Aorta (tissue), 5 donors: ENCODE measurements at places on chromosomes 4 and X. TPM values are rescaled to one million over a fixed set of nuclear protein-coding genes. Genes with fewer than 3 reads are reported as not detected.

KCND1 gene
- 4.8 TPM for total RNA-seq

RBM46 gene
- not detected for total RNA-seq

DNA sequence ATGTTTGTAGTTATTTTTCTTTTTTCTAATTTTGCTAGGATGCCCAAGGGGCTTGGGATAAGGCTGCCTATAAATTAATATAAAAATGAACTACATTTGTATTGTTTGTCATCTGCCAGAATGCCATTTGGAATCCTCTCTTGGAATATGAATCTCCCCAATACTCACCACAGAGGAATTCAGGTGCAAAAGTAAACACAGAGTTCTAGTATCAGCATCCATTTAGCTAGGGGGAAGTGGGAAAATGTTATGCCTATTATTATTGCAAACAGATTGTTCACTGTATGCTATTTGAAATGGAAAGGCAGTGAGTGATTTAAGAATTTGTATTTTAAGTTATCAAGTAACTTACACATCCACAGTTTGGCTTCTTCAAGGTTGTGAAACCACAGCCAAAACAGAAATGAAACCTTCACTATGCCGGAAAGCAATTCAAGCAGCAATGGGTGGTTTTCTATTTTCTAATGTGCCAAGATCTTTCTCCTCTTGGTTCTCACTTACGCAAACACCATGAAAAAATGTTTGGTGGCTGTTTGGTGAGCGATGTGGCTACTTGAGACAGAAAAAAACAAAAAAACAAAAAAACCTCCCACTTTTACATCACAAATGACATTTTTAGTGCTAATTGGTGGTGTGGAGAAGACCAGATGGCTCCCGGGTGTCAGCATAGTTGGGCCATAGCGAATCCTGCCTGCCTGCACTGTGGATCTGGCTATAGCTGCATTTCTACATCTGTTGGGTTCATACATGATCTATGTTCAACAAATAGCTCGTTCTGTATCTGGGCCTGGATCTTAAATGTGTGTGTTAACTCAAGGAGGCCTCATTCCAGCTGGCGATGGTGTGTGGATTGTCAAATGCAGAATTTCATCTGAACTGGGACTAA lies 200.8 kb upstream of the GIMD1 start:
- no peak for DNase-seq

GRCh38 chr4:152988721-152989553 lies 52.8 kb downstream of the FHDC1 start:
- no peak for DNase-seq

DNA sequence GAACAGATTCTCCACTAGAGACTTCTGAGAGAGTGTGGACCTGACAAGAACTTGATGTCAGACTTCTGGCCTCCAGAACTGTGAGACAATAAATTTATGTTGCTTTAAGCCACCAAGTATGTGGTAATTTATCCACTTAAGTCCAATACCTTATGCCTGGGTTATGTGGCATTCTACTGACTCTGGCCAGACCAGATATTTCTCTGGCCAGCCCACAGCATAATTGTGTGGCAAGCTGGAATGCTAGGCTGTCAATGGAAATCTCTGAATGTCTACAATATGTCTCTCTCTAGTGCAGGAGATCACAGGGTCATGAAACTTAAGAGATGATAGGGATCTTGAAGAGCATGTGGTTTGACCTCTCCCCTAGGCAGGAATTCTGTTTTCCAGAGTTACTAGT lies 251.0 kb downstream of the ZNF674 start:
- DNase-seq: no peak

AWAT2 gene
- not detected for total RNA-seq

GRCh38 chr4:7529368-7530080 lies 94.8 kb upstream of the PSAPL1 start:
- no peak for DNase-seq

SORBS2 gene
- total RNA-seq: 289 TPM

- DNase-seq: no peak
Observed at GRCh38 chrX:53376888-53377287, 45.6 kb downstream of the SMC1A start.

DNA sequence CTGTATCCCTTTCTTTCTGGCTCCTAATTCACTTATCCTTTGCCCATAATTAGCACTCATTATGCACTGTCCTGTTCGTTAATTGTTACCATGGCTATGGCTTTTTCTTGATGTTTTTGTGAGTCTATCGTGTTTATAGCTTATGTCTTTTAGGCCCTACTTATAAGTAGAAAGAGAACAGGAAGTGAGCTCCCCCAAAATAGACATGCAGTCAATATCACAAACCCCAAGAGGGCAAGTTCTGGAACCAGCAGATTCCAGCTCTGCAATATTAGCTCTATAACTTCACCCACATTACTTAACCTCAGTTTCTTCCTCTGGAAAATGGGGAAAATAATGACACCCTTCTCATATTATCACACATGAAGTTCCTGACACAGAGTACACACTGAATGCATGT lies 7.4 kb upstream of the HS3ST1 start:
- no peak for DNase-seq

DNA sequence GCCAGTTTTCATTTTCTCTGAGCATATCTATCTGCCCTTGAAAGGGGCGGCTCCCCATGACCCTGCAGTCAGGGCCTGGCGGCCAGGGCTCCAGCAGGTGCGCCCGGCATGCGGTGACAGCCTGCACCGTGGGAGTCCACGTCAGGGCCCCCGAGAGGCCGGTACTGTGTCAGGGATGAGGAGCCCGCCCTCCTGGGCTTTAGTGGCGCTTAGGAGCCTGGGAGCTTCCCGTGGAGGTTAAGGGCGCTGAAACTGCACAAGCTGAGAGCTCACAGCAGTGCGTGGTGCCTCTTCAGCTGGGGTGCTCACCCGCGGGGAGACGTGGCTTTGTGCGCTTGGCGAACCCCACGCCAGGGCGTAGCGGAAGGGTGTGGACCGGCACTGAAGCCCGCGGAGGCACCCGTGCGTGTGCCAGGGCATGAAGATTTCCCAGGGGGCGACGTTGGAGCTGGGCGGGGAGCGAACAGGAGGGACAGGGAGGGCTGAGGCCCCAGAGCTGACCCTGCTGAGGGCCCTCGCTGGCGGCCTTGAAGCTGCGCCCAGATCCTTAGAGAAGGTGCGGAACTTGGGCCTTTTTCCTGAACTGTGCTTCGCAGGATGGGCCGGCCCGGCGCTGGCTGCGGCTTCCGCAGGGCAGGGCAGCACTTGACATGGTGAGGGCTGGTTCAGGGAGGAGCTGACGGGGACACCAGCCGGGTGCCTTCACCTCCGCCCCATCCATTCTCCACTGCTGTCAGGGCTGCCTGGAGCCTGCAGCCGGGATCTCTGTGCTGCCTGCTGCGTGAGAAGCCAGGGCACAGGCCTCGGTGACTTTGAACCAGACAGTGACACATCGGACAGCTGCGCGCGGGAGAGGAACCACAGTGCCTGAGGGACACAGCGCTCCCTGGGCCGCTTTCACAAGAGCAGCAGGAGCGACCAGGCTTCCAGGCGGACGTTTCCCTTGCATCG lies 32.9 kb downstream of the HTT-AS start:
- peak; percentile 86 for DNase-seq

DNA sequence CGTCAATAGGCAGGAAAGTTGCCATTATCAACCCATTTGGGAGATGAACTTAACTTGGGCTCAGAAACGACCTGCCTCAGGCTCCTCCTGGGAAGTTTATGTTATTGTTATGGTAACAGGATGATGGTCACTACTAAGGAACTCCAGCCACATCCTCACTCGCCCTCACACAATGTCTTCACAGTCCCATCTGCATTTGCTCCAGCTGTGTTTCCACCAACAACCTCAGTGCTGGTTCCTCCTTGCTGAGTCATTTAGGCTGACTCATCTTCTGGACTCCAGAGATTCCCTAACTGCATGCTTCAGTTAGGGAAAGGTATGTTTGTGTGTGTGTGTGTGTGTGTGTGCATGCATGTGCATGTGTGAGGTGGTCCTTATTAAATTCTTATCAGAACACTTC lies 293.4 kb upstream of the BOD1L1 start:
- DNase-seq: no peak

MRFAP1L1 gene
- total RNA-seq: 43.6 TPM

- no peak for DNase-seq
Observed at GRCh38 chrX:117532339-117532738, 584.3 kb downstream of the KLHL13 start.

- no peak for DNase-seq
Observed at GRCh38 chr4:95371476-95372224, 177.1 kb downstream of the UNC5C start.

DNA sequence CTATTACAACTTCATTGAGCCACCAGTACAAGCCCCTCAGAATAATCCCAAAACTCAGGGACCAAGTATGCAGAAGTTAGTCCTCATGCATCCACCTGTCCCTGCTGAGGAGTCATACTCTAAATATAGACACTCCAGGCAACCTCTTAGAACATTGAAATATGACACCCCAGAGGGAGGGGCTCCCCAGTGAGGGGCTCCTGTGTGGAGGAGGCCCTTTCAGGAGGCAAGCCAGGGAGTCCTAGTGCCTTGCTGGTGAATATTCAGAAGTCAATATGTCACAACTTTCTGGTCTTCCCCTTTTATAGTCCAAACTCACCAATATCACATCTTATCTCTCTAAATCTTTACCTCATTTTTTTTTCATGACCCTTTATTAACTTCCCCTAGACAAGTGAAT lies 1.6 kb upstream of the ARMCX6 start:
- no peak for DNase-seq

NAT8L gene
- 0.33 TPM for total RNA-seq

NPY1R gene
- 56.4 TPM for total RNA-seq

DNA sequence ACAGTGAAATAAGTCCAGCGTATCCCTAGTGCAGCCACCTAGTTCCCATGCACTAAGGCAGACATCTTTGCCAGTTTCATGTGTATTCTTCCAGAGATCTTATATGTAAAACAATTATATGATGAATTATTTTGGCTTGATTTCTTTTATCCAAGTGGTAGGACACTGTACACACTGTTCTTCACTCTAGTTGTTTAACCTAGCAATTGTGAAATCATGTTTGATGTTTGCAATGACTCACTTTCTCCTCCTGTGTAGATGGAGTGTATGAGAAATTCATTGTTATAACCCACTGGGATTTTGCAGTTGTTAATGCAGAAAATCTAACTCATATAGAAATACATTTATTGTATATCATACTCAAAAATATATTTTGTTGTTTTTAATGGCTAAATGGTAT lies 17.5 kb upstream of the TBC1D1 start:
- DNase-seq: no peak

GRCh38 chr4:154511981-154512380 lies 20.4 kb upstream of the DCHS2 start:
- no peak for DNase-seq

DNA sequence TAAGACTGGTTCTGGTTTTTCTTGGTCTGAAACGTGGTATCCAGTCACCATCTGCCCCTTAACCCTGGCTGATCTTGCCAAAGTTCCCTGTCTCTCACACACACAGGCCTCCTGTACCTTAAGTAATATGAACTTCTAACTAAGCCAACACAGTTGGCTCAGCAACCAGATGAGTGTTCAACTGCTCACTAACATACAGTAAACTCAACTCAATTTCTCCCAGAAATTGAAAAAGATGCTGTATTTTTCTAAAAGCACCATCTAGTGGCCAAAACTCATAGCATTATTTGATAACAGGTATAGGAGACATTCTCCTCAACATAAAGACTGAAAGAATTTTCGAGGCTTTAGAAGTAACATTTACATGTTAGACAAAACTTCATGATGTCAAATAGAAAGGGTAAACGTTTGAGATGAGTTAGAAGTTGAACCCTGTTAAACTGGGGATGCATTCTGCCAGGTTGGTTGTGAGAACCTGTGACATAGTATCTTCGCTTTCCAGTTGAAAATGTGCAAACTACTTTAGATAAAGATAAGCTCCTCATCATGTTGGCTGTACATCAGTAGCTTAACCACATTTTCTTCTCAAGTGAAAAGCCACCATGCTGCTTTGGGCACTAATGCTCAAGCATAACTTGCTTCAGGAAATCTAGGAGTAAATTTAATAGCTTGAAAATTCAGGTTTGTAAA lies 31.2 kb downstream of the CCNI start:
- DNase-seq: no peak

RHOXF2 gene
- total RNA-seq: not detected

DNA sequence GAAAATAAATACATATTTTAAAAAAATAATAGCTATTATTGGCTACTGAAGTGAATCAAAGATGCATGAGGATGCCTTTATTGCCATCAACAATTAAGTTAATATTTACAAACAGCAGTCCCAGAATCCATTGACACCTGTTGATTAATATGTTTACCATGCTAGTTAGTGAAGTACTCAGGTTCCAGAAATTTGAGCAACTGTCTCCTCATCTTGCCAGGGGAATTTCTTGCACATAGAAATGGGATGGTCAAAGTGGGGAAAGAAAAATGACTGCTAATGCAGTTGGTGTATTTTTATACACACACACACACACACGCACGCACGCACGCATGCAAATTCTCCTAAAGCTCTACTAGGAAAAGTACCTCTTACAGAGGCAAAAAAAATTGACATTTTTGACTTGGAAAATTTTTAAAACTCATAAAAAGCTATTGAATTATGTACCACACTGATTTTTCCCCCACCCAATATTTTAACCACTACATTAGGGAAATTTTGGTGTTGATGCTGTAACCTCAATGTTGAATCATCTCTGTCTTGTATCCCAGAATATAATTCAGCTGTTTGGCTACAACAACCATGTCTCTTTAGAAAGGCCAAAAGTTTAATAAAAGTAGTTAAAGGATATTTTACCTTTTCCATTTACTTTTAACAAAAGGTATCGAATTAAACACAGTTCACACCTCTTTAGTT lies 105.3 kb upstream of the TMEM150C start:
- DNase-seq: no peak

WNK3 gene
- total RNA-seq: 3.3 TPM

DNA sequence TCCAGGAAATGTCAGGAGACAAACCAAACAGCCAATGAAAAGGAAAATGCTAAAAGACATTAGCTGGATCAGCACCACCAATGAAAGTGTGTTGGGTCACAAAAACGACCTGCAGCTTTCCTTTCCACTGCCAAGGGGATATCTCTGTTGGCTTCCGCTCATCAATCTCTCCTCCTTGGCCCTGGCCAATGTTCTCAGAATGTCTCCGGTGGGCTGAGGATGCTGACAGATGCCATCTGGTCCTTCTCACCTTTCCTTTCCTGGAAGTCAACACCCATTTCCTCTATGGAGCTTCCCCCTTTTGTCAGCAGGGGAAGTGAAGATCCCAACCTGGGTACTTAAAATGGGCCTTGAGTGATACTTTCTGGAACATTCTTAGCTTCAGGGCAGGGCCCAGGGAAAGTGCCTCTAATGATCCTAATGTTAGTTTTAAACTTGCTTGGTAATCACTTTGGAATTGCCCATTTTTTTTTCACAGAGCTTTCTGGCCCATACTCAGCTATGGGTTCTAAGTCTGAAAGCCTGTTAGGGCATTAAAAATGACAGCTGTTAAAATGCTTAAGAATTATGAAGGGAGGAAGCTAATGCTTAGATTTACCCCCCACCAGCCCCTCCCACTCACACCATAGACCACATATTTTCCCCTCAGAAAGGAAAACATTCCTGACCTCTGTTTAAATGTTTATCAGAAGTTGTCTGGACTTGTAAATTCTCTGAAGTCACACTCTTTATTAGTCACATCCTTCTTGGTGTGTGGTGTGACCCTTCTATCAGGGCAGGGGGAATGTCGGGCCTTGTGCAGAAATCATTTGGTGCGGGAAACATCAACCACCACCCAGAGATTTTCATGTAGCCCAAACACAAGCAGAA lies 29.2 kb downstream of the IGFBP7 start:
- peak; percentile 76 for DNase-seq
